Effector memory CD8-positive, alpha-beta T cell (primary cell): ENCODE measurements at places on chromosomes 5 and 9.

GRCh38 chr5:15103130-15103529 is 231.6 kb upstream of the ANKH start:
- no peak for DNase-seq

DNA sequence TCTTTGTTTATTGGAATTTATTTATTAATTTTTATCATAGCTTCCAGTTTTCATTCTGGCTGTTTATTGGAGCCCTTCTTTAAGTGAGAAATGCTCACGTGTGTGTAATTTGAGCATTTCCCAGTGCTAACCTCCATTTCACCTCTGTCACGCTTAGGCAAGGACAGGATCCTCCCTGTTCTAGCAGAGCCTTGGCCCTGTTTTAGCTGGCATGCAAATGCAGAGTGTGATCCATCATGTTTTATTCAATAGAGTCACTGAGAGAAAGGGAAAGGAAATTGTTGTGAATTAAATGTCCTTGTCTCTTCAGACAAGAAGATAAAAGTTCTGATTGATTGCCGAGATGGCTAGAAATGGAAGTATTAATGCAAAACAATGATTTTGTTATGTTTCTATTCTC is 137.3 kb upstream of the ACO1 start:
- no peak for DNase-seq

GRCh38 chr5:112738191-112738560 is 491 bp downstream of the APC start:
- no peak for DNase-seq

GRCh38 chr9:127942216-127943010 is 4.8 kb upstream of the DPM2 start:
- peak; percentile 40 for DNase-seq

DNA sequence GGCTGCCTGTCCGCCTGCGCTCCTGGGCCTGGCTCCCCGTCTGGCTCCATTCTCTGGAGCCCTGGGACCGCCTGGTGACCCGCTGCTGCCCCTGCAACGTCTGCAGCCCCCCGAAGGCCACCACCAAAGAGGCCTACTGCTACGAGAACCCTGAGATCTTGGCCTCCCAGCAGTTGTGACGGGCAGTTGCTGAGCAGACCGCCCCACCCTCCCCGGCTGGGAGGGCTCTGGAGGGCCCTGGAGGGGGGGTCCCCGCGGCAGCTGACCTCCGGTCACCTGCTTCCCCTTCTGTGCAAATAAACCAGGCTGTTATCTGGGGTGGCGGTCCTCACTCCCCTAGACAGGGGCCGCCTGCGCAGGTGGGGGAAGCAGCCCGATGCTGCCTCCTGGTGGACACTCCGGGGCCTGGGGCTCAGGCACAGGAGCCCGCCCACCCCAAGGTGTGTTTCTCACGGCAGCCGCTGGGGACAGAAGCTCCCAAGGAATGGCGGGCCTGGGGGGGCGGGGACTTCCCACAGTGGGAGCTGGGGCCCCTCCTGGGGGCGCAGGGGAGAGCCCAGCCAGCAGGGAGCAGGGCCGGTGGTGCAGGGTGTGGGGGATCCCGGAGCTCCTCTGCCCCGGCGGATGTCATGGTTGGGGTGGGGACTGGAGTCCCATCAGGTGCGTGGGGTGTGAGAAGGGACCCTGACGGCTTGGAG is 4.7 kb upstream of the TUBB4B start:
- DNase-seq: peak; percentile 88

GRCh38 chr5:134432677-134433359 is 21.1 kb upstream of the CDKN2AIPNL start:
- DNase-seq: no peak
